ENCODE measurements at places on chromosomes 11 and 22.
A peak's percentile ranks its signal among the peaks of the same experiment; 100 is the strongest.

DNA sequence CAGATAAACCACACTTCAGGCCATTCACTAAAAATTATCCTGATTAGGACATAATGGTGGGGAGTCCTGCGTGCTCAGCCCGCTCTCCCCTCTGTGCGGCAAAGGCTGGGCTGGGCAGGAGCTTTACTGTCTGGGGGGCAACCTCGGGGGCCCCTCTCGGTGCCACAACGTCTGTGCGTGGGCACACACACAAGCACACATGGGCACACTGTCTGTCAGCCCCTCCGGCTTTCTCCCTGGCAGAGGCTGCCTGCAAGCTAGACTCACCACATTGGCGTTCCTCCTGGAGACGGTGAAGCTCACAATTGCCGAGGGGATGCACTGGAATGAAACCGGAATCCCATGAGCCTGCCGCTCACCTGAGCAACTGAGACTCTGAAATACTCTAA lies 5.2 kb downstream of the MLC1 start:
- DNase-seq: no peak

- no peak for DNase-seq
Measured at GRCh38 chr11:118374729-118375128, 15.3 kb downstream of the UBE4A start.

DNA sequence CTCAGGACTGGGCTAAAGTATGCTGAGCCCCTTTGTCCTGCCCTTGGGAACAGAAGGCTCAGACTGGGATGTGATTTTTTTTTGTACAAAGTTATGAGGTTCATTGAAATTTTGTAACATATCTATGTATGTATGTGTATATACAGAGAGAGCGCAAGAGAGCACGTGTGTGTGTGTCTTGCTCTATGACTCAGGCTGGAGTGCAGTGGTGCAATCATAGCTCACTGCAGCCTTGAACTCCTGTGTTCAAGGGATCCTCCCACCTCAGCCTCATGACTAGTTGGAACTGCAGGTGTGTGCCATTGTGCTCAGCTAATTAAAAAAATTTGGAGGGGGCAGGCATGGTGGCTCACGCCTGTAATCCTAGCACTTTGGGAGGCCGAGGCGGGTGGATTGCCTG lies 5.7 kb downstream of the TMEM25 start:
- no peak for DNase-seq

GRCh38 chr11:124807660-124808270 lies 7.6 kb upstream of the MSANTD2 start:
- DNase-seq: no peak

- DNase-seq: no peak
Measured at GRCh38 chr11:68812526-68812925, 29.2 kb downstream of the CPT1A start.

DNA sequence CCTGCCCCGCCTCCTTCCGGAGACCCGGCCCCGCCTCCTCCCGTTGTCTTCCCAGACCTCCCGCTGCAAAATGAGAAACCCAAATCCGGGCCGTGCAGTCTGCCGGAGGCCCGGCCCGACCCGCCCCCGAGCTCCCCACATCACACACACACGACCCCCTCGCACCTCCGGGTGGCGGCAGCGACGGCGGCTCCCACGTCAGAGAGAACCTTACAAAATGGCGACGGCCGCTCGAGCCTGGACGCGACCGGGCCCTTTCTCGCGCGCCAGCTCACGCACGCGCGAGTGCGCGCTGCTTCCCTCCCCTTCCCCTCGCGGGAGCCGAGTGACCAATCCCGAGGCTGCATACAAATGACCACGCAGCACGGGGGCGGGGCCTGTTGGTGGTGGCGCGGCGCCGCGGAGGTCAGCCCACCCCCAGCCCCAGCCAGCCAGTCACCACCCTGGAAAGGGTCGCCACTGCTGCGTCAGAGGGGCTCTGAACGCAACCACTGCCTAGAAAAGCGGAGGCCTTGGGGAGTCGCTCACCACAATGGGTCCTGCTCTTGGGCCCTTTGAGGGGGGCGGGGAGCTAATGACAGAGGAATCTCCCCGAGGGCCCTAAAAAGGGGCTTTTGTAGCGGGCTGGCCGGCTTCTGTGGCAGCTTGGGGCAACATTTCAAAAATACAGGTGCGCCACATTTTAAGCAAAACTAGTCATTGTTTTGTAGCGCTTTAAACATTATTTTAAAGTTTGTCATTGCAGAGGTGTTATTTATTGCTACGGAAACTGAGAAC lies at the start of gene RBM4B:
RBM4B (minus strand) TSS at position 289 of the 777 bp plus-strand sequence. CDS start 808 bp downstream, outside the sequence.
- peak; percentile 99 for DNase-seq

- DNase-seq: no peak
Measured at GRCh38 chr22:46637711-46638600, 17.8 kb downstream of the GRAMD4 start.

DNA sequence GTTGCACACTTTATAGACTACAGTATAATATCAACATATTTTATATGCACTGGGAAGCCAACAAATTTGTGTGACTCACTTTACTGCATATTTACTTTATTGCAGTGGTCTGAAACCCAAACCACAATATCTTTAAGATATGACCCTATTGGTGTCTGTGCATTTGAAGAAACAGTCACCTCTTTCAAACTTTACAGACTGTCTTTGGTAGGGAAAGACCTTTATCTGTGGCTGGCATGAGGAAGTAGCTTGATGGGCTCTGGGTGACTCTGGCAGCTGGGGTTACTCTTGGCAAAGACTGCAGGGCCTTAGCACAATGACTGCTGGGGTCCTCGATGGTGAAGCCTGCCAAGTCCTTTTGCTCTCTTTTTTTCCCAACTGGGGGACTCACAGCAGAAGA lies 21.3 kb upstream of the ABTB2 start:
- no peak for DNase-seq

GRCh38 chr11:120931057-120931779 lies 92.7 kb upstream of the TBCEL start:
- DNase-seq: no peak

- DNase-seq: peak; percentile 25
Measured at GRCh38 chr11:65439331-65440181, 17.0 kb downstream of the NEAT1 start.

GRCh38 chr22:19998232-19998951 lies 18.2 kb downstream of the ARVCF start:
- no peak for DNase-seq

GRCh38 chr11:118618991-118619375 lies 11.6 kb downstream of the PHLDB1 start:
- peak; percentile 87 for DNase-seq

DNA sequence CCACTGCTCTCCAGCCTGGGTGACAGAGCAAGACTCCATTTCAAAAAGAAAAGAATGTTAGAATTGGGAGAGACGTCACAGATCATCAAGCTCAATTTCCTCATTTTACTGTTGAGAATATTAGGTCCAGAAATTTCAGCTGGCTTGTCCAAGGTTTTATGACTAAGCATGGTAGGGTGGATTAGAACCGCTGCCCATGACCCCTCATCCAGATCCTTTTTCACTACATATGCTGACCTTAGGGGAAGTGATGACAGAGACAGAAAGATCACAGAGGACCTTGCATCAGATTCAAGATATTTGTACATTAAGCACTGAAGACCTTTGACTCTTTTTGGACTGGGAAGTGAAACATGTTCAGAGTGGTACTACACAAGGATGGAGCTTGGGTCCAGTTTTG lies 134.5 kb downstream of the ADAMTS15 start:
- no peak for DNase-seq

DNA sequence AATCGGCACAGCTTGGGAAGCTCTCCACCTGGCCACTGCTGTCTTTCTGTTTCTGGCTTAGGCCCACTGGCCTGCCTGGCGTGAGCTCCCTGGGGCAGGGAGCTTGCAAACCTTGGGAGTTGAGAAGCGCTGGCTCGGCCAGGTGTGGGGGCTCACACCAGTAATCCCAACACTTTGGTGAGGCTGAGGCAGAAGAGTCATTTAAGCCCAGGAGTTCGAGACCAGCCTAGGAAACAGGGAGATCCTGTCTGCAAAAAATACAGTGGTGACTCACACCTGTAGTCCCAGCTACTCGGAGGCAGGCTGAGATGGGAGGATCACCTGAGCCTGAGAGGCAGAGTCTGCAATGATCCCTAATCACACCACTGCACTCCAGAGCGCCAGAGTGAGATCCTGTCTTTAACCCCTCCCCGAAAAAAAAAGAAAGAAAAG lies 4.0 kb downstream of the AP5B1 start:
- no peak for DNase-seq

DNA sequence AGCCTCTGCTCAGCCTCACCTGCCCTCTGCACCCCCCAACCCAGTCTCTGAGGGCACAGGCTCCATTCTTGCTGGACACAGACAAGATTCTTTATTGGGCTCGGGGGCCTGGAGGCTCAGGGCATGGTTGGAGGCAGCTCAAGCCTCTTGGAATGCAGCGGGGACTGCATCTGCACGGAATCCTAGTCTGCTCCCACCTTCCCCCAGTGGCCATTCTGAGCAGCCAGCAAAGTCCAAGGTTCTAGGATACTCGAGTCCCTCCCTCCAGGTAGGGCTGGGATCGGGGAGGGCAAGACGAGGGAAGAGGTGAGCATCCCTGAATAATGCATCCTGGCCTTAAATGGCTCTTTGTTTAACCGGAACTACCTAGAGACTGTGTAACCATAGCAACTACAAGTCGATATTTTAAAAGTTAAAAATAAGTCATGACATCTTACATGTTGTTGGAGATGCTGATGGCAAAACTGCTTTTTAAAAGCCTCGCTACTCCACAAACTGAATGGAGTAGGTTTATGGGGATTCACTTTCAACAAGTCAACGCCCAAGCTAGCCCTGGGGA lies 10.7 kb upstream of the IGSF22 start:
- DNase-seq: no peak

GRCh38 chr11:103709371-103709770 lies 327.1 kb upstream of the DDI1 start:
- no peak for DNase-seq

GRCh38 chr11:40235841-40236240 lies 1223.6 kb downstream of the LRRC4C start:
- DNase-seq: no peak

DNA sequence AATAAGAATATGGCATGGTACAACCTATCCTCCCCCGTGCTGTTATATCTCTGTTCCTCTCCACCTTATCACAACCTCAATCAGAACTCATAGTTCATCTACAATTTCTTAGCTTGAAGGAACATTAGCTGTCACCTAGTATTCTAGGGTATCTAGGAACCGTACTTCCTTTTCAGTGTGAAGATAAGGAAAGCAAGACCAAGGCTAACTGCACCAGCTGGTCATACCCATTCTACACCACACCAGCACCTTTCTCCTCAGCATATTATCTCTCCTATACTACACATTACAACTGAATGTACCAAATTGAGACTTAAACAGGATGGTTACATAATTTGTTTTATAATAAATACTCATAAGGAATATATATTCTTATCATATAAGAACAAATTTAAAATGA lies 73.1 kb downstream of the ARHGAP32 start:
- no peak for DNase-seq

GRCh38 chr22:37675930-37676735 lies 697 bp downstream of the LGALS1 start:
- peak; percentile 62 for DNase-seq

DNA sequence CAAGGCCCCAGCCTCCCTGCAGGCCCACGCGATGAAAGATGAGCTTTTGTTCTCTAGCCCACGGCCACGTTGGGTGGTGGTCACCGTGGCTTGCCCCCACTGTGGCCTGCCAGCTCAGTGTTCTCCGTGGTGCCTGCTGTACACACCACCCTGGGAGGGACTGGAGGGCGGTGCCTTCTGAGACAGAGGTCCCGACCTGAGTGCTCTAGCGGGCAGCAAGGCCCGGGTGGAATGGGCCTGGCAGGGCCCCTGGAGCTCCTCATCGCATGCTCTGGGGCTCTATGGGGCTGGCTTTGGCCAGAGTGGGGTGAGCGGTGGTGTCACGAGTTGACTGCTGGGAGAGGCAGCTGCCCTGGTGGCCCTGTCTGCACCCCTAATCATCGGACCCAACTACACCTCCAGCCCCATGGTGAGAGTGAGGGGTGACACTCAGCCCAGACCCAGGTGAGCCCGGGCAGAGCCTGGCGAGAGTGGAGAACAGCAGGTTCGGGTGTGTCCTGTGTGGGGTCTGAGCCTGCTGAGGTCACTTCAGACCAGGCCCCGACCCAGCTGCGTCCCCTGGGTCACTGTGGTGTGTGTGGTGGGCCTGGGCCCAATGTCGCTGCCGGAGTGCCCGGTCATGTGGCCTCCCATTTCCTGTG lies 541.9 kb downstream of the TBC1D22A start:
- no peak for DNase-seq

DNA sequence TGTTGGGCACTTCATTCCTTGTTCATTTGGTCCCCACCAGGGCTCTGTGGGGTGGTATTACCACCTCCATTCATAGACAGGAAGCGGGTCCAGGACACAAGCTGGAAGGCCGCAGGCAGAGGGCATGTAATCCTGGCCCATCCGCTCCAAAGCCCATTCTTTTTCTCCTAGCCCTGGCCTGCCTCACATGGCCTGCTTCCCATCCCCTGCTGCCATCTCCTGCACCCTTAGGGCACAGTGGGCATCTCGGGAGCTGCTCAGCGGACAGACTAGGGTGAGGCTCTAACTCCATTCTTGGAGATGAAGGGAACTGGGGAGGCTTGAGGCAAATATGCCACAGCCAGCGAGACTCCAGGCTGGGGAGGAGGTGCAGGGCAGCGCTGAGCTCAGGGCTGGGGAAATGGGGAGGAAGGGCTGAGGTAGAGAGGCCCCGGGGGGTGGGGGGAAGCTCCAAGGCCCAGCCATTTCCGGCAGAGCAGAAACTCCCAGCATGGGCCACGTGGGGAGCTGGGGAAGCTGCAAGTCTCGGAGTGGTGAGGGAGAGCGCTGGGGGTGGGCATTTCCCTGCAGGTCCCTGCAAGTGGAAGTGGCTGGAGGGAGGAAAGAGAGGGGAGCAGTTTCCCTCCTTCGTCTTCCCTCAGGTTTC lies 14.3 kb upstream of the BCL9L start:
- DNase-seq: no peak

GRCh38 chr11:6320411-6321155 lies at the start of gene CAVIN3:
TSS of gene CAVIN3 (minus strand) at chr11:6320501. CDS start at chr11:6320476, 25 bp downstream.
- DNase-seq: peak; percentile 92

DNA sequence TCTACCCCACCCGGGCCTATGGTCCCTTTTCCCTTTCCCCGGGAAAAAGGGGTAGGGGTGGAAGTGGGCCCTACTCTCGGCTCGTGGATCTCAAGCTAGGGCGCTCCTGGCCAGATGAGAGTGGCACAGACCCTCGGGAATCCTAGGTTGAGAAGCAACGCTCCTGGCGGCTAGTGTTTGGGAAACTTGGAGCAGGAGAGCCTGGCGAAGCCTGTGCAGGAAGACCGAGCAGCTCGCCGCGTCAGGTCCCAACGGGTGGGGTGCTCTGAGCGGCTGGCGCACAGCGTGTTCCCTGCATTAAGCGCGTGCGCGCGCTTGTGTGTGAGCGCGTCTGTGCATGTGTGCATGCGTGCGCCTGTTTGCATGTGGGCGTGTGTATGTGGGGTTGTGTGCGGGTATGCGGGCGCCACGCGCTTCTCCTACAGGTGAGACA lies 7.1 kb upstream of the FLI1 start:
- DNase-seq: peak; percentile 62

DNA sequence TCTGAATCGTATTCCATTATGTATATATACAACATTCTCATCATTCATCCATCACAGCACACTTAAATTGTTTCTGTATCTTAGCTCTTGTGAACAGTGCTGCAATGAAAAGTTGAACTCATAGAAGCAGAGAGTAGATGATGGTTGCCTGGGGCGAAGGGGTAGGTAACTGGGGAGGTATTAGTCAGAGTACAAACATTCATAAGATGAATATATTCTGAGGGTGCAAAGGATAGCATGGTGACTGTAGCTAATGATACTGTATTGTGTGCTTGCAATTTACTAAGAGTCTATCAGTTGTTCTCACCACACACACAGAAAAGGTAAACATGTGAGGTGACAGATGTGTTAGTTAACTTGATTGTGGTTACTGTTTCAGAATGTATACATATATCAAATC lies 12.6 kb upstream of the RFPL2 start:
- DNase-seq: no peak

Data from adipocyte (in vitro differentiated cells).